SIG-M5 (cell line): ENCODE measurements at places on chromosomes 7 and 10.

- no peak for DNase-seq
Observed at GRCh38 chr7:17406738-17407137, 108.3 kb downstream of the AHR start.

GRCh38 chr7:115023219-115023618 is 101.3 kb downstream of the MDFIC start:
- DNase-seq: no peak

DNA sequence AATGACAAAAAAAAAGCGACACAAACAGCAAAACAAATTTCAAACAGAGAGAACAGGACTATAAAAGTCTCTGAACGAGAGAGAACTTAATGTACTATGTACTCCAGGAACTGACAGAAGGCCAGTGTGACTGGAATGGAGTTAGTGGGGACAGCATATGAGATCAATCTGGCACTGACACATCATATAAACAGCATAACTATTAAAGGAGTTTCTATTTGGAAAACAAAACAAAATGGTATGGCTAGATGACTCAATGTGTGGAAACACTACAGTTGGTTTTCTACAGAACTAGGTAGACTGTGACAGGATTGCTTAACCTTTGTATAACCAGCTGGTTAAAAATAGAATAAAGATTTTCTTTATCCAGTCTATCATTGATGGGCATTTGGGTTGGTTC is 232.9 kb upstream of the KAT6B start:
- no peak for DNase-seq

- DNase-seq: no peak
Observed at GRCh38 chr7:2068693-2069471, 163.9 kb downstream of the MAD1L1 start.

DNA sequence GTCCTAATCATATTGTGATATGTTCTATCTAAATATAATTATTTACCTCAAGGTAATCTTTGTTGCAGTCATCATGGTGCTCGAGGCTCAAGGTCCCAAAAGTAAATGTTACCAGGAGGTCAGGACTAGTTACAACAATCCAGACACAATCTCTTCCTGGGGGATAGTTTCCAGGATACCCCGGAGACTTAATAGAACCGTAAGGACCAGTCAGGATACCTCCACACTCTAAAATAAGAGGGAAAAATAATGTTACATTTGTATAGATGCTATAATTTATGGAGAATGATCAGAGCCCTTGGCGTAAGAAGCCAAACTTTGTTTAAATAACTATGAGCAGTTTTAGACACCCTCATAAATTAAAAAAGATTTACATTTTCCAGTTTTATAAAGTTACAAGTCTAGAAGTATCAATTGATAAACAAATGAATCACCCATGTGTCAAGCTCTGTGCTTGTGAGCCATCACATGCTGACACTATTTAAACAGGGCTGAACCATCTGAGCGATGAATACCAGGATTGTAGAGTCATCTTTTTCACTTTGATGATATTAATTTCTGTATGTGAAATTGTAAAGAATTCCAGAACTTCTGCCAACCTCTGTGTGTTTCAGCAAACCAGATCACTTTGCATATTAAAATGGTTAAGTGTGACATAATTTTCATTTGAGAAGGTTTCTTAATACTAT is 41.3 kb downstream of the CUBN start:
- no peak for DNase-seq

DNA sequence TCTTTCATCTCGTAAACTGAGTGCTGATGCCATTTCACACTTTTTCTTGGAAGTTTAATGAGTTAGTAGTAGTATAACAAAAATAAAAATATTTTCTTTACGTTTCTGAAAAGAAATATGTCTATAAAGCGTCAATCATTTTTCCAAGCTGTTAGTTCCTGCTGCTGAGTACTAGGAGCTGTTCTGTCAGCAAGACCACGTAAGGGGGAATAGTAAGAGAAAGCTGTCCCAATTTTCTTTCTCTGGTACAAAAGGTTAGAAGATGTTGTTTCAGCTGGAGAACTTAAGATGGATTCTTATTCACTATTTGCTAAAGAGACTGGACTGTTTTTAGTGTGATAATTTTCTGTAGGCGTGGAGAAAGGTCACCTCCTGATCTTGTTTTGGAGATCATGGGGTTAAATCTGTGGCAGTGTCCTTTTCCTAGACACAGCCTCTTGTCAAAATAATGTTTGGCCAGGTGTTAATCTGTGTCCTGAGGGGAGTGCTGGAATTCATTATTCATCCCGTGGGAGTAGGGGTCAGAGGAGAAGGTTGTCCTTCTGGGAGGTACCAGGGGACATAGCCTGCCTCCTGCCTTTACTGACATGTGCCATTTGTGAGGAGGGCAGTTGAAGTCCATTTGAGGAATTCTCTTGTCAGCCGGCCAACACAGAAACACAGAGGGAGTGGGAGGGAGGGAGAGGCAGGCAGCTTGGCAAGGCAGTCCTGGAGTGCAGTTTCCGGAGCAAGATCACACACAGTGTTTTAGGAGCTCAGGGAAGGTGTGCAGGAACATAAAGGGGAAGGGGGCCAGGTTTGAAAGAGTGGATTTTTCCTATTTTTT is 368.7 kb downstream of the AUTS2 start:
- no peak for DNase-seq

DNA sequence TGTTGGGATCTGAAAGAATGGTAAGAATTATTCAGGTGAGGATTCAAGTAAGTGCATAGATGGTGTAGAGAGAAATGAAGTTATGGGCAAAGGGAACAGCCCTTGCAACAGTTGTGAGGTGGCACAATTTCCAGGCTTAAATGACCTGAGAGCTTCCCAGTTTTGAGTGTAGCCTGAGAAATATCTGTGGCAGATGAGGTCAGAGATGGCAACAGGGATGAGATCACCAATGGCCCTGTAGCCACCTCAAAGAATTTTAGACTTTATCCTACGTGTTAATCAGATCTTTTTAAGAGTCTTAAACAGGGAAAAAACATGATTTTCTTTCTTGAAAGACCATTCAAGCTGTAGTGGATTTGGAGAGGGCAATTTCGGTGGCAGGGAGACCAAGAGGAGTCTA is 1.9 kb upstream of the NRF1 start:
- no peak for DNase-seq

DNA sequence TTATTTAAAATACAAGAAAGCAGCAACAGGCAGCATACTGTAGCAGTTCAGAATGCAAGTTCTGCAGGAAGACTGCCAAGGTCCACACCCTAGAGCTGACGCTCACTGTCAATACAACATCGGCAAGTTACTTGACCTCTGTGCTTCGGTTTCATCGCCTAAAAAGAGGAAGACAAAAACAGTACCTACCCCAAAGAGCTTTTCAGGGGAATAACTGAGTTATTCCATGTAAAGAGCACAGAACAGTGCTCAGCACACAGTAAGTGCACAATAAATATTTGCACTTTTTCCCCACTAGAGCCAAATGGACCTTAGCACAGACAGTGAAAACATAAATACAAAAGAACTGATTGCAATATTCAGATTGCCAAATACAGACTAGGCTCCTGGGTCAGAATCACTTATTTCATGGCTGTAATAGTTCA is 88.6 kb downstream of the USP6NL start:
- DNase-seq: no peak

GRCh38 chr10:95880704-95881103 is 27.1 kb upstream of the CC2D2B start:
- DNase-seq: no peak

DNA sequence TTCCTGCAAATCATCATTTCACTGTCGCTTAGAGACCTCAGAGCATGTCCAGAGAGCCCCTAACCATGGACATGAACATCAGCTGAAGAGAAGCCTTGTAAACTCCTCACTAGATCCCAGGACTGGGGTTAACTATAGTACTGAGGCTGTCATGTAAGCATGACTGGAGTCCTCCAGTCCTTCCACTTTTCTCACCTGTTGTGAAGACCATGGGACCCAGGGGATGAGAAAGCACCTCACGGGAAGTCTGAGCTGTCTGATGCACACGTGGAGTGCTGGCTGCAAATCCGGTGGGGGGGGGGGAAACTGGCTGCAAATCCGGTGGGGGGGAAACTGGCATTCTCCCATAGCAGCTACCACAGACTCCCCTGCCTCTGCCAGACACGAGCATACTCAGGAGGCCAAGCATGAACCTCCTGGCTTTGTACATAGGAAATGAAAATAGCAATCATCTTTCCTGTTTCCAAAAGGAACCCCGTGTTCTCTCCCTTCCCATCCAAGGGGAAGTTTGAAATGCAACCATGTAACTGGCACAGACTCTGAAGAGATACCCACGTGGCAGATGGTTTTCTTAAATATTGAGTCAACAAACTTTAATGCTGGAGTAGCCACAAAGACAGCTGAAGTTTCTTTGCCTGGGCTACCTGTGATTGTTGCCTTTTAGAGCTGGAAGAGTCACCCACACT is 261.4 kb downstream of the ZMYND11 start:
- no peak for DNase-seq

DNA sequence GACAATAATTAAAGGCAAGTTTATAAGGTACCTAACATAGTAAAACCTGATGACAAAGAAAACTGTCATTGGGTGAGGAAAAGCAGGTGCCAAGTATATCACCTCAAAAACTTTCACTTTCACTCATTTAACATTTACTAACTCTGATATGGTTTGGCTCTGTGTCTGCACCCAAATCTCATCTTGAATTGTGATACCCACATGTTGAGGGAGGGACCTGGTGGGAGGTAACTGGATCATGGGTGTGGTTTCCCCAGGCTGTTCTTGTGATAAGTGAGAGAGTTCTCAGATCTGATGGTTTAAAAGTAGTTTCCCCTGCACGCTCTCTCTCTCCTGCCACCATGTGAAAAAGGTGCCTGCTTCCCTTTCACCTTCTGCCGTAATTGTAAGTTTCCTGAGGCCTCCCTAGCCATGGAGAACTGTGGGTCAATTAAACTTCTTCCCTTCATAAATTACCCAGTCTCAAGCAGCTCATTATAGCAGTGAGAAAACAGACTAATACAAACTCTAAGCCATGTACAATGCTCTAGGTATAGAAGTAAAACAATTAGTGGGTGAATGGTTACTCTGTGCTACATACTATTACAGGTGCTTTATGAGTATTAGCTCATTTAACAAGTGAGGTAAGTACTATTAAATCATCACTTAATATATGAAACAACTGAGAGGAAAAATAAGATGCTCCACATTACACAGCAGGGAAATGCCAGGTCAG is 199.0 kb downstream of the CHCHD3 start:
- DNase-seq: no peak

DNA sequence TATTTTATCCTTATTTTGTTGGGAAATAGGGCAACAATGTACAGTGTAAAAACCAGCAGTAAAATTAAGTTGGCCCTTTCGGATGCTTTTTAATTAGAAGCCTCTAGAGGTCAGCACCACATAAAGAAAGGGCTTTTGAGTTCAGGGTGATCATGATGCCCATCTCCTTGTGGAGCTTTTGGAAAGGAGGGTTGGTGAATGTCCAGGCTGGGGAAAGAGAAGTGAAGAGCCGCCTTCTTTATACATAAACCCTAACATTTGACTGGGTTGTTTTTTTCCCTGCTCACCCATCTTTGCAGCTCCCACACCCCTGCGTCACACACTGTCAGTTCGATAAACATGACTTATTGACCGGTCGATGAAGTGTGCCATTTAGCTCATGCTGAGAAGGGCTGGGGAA is 29.8 kb downstream of the MTURN start:
- no peak for DNase-seq

- no peak for DNase-seq
Observed at GRCh38 chr7:116407165-116407564, 92.4 kb upstream of the CAV2 start.

- no peak for DNase-seq
Observed at GRCh38 chr7:1624999-1625927, 44.8 kb upstream of the ELFN1 start.

- DNase-seq: no peak
Observed at GRCh38 chr10:10792681-10793080, 225.0 kb upstream of the CELF2 start.

DNA sequence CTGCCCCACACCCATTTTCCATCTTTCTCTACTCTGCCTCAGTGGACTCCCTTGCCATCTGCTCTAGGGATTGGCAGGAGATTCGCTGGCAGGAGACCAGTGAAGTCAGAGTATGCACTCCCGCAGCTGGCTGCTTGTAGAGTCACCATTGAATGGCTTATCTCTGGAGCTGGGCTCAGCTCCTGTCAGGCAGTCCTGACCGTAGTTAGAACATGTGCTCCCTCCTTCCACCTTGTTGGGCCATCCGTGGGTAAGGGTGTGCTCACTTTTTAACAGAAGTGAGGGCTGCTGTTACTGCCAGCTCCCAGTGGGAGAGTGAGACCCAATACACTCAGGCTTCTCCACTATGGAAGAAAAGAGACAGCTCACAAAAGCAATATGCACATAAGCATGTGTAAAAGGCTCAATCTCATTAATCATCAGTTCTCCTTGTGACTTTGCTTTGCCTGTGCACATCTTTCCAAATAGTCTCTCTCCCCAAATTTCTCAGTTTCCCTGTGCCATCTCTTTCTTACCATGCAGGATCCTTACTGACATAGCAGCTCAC is 773.3 kb downstream of the GRID1 start:
- DNase-seq: no peak

DNA sequence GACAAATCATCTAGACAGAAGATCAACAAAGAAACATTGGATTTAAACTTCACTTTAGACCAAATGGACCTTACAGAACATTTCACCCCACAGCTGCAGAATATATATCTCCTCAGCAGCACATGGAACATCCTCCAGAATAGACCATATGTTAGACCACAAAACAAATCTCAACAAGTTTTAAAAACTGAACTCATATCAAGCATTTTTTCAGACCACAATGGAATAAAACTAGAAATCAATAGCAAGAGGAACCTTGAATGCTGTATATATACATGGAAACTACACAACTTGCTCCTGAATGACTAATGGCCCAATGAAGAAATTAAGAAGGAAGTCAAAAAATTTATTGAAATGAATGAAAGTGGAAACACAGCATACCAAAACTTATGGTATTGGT is 157.7 kb downstream of the MTERF1 start:
- no peak for DNase-seq

GRCh38 chr10:78531088-78531487 is 497.4 kb downstream of the RPS24 start:
- DNase-seq: no peak

GRCh38 chr10:69855346-69856111 is 53.8 kb downstream of the COL13A1 start:
- DNase-seq: no peak
